Motor neuron (in vitro differentiated cells): ENCODE measurements at places on chromosomes 1 and 21.
A peak's percentile ranks its signal among the peaks of the same experiment; 100 is the strongest.

- no peak for ATAC-seq
Observed at GRCh38 chr1:153633161-153633753, 609 bp upstream of the CHTOP start.

- no peak for ATAC-seq
Observed at GRCh38 chr1:107727866-107728265, 237.1 kb downstream of the VAV3 start.

- no peak for ATAC-seq
Observed at GRCh38 chr1:51299185-51299885, 31.0 kb downstream of the TTC39A start.

- ATAC-seq: no peak
Observed at GRCh38 chr1:161072751-161073449, 3.2 kb upstream of the ARHGAP30 start.

GRCh38 chr1:61135291-61135690, 52.9 kb downstream of the NFIA start:
- no peak for ATAC-seq

DNA sequence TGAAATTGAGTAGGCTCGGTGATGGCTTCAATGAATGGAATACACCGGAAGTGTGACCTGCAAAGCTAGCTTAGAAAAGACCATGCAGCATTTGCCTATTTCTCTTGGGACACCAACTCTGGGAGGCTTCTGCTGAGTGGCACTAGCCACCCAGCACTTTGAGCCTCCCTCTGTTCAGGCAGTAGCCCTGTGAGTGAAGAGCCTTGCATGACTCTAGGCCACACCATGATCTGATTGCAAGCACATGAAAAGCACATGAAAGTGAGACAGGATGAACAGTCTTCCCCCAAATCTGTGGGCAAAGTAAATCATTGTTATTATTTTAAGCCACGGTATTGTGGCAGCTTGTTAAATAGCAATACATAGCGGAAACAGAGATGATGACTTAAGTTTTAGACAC, 2.8 kb downstream of the CD48 start:
- ATAC-seq: no peak

DNA sequence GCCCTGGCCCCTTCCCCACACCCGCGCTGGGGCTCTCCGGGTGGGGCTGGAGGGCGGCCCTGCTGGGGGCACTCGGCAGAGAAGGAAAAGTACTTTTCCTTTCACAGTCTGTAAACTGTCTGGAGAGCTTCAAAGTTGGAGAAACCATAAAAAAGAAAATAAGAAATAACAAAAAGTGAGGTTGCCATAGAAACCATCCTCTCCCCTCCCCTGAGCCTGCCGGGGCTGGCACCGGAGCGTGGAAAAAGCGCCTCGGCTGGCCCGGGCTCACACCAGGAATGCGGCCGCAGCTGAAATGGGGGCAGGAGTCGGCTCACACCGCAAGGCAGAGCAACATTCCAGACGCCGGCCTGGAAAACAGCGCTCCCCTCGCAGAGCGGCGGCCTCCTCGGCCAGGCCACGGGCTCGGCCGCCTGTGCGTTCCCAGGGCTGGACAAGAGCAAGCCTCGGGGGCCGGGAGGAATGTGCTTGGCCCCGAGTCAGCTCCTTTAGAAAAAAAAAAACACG, 69.2 kb downstream of the MORN1 start:
- ATAC-seq: peak; percentile 44

DNA sequence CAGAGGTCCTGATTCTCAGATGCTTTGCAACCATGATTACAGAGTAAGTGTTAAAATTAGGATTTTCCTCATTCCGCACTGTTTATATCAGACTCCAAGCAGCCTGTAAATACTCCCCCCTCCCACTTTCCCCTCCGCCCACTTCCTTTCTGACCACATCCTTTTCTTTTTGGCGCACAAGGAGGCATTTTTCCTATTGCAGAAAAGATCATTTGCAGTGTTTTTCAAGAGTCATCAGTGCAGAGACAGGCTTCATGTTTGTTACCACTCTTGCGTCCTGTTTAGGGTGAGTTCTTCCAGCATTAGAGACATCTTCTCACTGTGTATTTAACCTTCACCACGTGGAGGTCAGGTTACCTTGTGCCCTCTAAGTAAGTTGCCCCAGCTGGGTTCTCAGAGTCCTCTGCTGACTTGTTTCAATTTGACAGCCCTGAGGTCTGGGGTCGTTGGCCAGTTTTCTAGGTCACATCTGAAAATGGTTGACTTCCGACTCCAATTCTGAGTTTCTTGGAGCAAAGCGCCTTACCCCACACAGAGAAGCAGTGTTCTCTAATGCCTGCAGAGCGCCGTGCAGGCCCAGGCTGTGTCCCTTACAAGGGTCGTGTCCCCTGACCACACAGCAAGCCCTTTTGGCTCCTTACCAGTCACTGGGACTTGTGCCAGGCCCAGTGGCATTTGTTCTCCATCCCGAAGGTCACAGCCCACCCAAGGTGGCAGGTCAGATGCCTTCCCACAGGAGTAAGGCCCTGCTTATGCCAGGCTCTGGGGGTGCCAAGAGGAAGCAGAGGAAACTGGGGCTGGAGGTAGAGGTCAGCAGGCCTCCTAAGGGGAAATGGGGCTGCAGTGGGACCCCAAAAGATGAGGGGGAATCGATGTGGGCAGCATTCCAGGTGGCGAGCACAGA, 85.6 kb downstream of the FAM78B start:
- ATAC-seq: no peak

DNA sequence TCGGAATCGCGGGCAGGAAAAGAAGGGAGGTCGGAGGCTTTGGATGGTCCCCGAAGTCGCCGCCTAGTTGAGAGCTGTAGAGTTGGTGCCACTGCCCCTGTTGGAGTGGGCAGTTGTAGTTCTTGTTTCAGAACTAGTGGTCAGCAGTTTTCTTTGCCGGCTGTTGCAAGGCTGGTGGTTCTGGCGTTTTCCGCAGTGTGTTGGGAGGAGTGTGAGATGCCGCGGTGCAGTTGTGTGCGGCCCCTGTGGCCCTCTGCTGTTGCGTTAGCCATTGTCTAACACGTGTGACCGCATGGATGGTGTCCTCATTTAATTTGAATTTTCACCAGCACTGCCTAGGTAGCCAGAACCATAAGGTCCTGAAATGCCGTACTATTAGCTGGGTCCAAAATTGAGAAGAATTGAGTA, 1.4 kb downstream of the ARF1 start:
- peak; percentile 2 for ATAC-seq

- ATAC-seq: no peak
Observed at GRCh38 chr1:245155272-245156040, 671 bp downstream of the KIF26B start.

DNA sequence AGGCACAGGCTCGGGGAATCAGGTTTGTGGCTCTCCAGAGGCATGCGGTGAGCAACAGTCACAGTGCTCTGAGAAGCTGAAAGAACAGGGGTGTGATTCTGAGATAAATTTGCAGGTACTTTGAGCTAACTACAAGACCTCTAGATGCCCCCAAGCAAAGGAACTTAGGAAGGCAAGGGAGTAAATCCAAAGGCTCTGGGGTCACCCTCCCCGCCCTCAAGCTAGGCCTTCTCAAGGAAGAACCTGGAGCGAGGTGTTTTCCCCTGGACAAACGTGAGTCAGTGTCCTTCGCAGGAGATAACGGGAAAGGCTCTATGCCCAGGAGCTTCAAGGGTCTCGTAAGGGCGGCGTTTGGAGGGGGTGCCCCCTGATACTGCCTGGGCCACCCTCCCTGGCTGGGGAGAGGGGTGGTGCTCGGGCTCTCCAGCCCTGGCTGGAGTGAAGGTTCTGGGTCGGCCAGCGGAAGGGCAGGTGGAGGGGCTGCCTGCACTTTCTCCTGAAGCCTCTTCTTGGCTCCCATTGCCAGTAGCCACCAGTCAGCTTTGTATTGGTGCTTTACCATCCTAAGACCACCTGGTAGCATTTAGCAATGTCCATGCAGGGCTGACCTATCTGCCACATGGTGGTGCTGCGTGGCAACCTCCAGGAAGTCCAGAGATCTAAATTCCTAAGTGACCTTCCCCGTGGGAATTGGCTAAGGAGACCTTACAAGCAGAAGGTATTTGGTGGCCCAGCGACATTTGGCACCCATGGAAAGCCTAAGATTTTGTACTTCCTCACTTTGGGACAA, 44.0 kb downstream of the GPR161 start:
- ATAC-seq: peak; percentile 37

GRCh38 chr1:158989424-158989823, 20.3 kb upstream of the IFI16 start:
- ATAC-seq: no peak

- ATAC-seq: no peak
Observed at GRCh38 chr1:109213345-109213823, 334 bp upstream of the SARS1 start.

- ATAC-seq: peak; percentile 50
Observed at GRCh38 chr1:108896146-108897145, 19.7 kb downstream of the GPSM2 start.

GRCh38 chr21:18608226-18608625, 204.6 kb upstream of the TMPRSS15 start:
- ATAC-seq: no peak

- no peak for ATAC-seq
Observed at GRCh38 chr21:42316891-42317290, 1.7 kb upstream of the TFF3 start.

DNA sequence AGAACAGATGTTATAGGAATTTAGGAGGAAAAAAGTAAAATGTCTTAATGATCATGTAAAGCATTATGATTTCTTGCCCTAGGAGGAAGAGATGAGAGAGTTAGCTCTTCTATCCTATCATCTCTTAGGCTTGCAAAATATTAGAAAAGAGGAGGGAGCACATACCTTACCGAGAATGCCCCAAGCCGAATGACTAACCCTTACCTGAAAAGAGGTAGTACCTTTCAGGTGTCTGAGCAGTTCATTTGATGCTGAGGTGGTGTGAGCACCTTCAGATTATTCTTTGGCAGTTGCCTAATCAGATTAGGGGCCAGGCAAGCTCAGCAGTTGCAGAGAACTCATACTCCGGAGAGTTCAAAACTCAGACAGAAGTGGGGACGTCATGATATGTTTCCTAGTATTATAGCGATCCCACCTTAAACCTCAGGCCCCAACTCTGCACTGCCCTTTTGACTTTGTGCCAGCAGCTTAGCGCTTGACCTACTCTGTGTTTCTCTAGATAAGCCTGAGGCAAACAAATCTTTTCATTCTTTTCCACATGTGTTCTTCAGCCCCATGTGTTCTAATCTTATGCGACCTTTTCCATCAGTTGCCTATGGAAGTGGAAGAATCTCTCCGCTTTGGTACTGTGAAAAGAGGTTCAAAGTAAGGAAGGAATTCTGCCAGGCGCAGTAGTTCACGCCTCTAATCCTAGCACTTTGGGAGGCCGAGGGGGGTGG, 52.5 kb downstream of the ATP2B4 start:
- no peak for ATAC-seq

DNA sequence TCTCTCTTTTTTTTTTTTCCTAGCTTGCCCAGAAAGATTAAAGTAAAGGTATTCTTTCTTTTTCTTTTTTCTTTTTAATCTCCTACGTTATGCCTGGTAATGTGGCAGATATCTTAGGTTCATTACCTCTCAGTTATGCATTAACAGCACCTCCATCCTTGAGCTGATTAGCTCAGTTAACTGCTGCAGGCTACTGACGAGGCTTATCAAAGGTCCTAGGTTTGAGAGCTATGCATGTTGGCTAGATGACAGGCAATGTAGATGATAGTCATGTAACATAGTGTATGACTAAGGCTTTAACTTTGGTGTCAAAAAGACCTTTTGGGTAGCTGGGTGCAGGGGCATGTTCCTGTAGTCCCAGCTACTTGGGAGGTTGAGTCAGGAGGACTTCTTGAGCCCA, 53.7 kb upstream of the CACYBP start:
- ATAC-seq: no peak
